Neural crest cell (in vitro differentiated cells): ENCODE measurements at places on chromosomes 6 and 20. TPM values are rescaled to one million over a fixed set of nuclear protein-coding genes. Genes with fewer than 3 reads are reported as not detected.

Gene SERPINB6
- 20.1 and 21.3 TPM in 2 replicates for total RNA-seq

Gene CALHM6
- total RNA-seq = 1.3 and 4.6 TPM in 2 replicates

Gene L3MBTL1
- 20.3 and 22.4 TPM in 2 replicates for total RNA-seq

Gene BHLHE23
- total RNA-seq = not detected in 2 replicates

Gene GNAS-AS1
- total RNA-seq = 3.8 and 6.3 TPM in 2 replicates

Gene IYD
- total RNA-seq = not detected in 2 replicates

Gene BEND3
- 24.1 and 24.9 TPM in 2 replicates for total RNA-seq

Gene PLTP
- 56.6 and 61.0 TPM in 2 replicates for total RNA-seq

DNA sequence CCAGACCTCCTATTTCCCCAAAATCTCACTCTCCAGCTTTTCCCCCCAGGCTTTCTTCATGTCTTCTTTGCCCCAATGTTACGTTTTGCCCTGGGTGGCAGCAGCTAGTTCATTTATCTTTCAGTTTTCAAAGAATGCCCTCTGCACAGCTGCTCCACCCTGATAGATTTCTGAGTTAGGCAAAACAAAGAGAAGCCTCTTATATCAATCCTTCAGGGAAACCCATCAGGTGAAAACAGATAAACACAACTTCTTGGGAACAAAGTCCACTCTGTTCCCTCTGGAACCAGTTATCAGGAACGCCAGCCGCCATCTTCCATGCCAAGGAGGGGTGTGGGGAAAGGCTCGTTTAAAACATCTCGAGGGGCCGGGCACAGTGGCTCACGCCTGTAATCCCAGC is 34.0 kb downstream of the ZBTB9 start:
- no peak for DNase-seq

DNA sequence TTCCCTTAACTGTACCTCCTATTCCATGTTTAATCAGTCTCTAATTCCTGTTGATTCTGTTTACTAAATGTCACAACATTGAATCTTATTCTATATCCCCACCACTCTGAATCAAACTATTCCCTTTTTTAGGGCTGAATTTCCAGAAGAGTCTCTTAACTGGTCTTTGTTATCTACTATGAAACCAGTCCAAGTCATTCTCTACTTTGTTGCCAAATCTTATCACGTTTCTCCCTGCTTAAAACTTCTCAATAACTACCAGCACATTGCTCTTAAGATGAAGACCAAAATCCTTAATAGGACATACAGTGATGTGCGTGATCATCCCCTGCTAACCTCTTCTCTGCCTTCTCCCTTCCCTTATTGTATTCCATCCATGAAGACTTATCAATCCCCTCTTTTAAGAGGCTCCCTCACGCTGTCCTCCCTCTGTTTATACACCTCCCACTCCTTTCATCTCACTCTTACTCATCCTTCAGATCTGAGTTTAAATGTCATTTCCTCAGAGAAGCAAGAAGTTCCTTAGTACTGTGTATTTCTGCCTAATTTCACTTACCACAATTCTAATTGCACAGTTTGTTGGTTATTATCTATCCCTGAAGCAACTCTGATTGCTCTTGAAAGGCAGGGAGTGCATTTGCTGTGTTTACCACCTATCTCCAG is 143.0 kb upstream of the AHI1 start:
- DNase-seq = no peak

- DNase-seq = no peak
Measured at GRCh38 chr6:3408665-3409064, 48.2 kb downstream of the SLC22A23 start.

GRCh38 chr6:36386495-36387439 is 702 bp downstream of the ETV7 start:
- DNase-seq = no peak

DNA sequence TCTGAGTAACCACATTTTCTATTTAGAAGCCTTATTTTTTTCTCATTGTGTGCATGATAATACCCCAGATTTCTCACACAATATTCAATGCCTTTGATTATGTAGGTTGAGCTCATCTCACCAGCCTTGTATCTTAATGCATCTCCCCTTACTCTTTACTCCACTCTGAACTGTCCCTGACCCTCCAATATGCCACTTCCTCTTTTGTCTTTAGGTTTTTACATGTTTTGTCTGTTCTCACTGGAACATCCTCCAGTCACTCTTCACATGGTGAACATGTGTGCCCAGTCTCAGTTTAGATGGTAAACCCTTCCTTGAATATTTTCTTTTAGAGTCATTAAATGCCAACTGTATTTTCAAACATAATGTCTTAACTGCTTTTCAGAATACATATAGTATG is 392.9 kb upstream of the IMPG1 start:
- DNase-seq = no peak

GRCh38 chr6:107423474-107423990 is 35.8 kb downstream of the PDSS2 start:
- DNase-seq = no peak

GRCh38 chr6:99589290-99589672 is 17.4 kb upstream of the PRDM13 start:
- no peak for DNase-seq

DNA sequence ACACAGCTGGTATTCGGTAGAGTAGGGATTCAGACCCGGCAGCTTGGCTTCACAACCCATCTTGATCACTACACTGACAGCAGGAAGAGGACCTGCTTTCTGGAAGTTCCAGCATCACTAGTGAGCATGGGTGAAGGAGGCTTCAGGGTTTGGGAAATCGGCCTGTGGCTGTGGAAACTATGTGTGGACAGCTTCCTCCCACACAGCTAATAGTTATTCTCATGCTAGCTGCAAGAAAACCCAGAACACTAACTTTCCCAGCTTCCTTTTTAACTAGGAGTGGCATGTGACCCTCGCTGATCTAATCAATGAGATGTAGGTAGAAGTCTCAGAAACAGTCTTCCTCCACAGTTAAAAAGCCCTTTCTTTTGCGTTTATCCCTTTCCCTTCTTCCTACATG is 36.3 kb upstream of the SIRPA start:
- no peak for DNase-seq

DNA sequence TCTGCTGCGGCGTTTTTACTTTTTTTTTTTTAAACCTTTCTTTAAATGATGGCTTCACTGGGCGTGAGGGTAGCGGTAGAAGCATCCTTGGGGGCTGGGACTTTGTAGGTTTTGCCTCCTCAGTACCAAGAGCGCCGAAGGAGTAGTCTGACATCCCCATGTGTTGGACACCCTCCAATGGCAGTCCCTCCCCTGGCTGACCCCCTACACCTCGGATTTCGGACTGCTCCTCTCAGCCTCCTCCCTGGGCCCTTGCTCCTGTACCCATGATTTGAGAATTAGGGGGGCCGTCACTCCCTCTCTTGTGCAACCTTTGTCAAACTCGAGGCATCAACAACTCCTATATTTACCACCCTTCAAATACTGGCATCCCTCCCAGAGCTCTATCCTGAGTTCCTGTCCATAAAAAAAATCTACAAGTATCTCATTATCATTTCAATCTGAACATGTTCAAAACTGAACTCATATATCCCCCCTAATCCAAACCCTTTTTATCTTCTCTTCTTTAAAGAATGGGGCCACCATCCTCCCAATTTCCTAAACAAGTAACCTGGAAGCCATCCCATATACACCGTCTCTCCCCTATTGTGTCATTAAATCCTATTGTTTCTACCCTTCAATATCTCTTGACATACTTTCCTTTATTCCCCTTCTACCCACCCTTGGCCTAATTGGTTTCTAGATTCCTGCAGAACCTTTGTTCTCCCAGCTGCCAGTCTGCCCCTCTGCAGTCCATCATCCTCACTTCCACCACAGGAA is 1.2 kb upstream of the ARFGEF3 start:
- no peak for DNase-seq

DNA sequence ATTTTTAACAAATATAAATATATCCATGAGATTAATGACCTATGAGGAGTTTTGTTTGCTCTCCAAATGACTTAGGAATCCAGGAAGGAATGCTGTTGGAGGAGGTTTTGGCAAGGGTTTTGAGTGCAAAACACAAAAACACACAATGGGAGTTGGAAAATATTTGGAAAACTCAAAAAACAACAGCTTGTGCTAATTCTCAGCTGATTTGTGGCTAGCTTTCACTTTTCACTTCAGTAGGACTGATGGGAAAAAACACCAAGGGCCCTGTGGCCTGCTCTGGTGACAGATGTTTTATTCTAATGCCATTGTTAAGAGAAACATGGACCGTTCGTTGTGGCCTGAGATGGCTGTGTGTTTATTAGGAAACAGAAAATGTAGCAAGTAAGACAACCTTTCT is 113.9 kb downstream of the ALDH8A1 start:
- DNase-seq = no peak

DNA sequence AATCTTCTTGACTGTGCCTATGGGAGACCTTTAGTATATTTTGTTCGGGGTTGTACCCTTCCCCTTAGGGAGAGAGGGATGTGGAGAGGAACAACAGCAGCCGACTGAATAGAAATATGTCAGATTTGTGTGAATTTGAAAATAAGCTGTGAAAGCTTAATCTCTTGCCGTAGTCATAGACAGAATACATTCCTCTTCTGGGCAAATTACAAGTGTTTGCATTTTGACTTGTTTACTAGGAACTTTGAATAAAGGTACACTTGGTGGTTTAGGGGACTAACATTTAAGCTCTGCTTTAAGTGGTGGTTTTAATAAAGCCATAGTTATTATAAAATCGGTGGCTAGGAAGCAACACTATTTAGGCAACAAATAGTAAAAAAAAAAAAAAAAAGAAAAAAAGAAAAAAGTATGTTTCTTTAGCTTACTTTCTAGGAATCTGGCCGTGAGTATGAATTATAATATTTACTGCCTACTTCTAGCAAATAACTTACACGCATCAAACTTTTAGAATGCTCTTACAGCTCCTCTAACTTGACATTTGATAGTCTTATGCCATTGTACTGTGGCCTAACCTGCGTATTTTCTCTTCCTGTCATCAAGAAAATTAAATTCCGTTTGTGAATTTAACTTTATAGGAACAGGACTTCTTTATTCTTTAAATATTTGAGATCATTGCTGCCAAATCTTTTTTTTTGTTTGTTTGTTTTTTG is 65.1 kb downstream of the ZBTB2 start:
- no peak for DNase-seq

DNA sequence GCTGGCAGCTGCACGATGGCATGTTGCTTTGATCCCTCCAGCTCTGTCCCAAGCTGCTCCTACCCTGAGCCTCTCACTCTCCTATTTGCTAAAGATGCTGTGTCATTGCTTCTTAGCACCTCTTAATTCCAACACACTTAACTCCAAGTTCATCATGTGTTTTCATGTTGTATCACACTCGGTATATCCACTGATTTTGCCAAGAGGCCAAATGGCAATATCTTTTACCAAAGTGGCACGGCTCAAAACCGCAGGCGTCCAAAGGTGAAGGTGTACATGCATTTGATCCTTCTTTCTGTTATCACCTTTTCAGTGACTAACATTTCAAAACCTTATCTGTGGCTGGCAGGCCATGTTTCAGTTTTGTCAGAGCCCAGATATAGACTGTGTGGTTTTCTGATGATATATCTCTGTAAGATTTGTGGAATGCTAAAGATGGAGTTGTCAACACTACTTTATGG is 217.0 kb downstream of the TBX18 start:
- no peak for DNase-seq

DNA sequence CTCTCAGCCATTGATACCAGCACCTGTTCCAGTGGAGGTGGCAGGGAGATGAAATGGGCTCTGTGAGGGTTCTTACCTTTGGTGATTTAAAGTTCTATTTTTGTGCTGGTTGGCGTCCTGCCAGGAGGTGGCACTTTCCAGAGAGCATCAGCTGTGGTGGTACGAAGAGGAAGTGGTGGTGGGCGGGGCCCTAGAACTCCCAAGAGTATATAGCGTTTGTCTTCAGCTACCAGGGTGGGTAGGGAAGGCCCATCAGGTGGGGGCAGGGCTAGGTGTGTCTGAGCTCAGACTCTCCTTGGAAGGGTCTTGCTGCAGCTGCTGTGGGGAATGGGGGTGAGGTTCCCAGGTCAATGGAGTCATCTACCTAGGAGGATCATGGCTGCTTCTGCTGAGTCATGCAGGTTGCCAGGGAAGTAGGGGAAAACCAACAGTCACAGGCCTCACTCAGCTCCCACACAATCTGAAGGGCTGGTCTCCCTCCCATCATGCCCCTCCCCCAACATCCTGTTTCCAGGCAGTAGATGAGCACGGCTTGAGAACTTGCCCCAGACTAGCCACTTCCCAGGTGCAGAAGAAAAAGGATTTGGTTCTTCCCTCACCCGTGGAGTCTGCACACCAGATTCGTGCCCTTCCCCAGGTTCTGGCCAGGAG is 46.6 kb downstream of the MOXD1 start:
- DNase-seq = no peak

DNA sequence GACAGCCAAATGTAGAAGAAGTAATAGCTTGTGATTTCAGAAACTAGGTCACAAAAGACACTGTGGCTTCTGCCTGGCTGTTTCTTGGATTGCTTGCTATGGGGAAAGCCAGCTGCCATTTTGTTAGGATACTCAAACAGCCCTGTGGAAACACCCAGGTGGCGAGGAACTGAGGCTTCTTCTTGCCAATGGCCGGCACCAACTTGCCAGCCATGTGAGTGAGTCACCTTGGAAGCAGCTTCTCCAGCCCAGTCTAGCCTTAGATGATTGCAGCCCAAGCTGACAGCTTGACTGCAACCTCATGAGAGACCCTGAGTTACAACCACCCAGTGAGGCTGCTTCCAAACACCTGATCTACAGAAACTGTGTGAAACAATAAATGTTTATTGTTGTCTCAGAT is 11.9 kb upstream of the KIAA1755 start:
- DNase-seq = no peak

DNA sequence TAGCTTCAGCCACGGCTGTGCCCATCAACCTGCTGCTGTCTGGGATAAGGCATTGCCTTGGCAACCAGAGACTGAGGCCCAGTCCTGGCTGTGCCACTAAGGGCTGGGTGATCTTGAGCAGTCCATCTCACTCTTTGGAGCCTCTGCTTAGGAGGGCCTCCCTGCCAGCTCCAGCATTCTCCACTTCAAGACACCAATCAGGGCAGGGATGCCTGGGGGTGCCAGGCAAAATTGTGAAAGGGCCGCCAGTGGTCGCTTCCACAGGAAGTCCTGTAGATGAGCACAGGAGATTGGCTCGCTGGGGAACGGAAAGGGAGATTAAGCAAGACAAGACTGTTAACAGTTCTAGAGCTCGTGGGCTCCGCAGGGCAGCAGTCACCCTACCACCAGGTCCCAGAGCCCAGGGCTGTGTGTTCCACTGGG is at the start of gene RAB44:
RAB44 (plus strand) TSS at position 346 of the 423 bp plus-strand sequence. CDS start 6,410 bp downstream, outside the sequence.
- DNase-seq = no peak

DNA sequence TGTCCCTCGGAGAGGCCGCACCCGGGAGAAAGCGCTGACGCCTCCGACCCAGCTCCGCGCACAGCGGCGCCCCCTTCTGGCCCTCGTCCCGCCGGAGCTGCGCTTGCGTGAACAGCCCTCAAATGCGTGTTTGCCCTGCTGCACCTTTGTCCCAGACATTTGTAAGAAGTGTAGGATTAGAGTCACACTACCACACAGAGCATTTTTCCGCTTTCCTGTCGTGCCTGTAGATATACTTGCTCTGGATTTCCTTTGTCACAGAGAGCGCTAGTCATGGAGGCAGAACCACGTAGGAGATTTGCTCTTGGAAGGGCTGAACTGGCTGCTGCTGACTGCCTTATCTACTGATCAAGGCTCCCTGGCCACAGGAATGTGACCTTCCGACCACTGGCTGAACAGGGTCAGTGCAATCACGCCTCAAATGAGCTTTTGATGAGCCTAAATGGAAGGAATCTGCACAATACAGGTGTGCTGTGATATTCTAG is 62.3 kb downstream of the PAX1 start:
- peak; percentile 56 for DNase-seq
